ENCODE measurements at places on chromosomes 11 and 22. TPM values are rescaled to one million over a fixed set of nuclear protein-coding genes. Genes with fewer than 3 reads are reported as not detected.
A peak's percentile ranks its signal among the peaks of the same experiment; 100 is the strongest.

DNA sequence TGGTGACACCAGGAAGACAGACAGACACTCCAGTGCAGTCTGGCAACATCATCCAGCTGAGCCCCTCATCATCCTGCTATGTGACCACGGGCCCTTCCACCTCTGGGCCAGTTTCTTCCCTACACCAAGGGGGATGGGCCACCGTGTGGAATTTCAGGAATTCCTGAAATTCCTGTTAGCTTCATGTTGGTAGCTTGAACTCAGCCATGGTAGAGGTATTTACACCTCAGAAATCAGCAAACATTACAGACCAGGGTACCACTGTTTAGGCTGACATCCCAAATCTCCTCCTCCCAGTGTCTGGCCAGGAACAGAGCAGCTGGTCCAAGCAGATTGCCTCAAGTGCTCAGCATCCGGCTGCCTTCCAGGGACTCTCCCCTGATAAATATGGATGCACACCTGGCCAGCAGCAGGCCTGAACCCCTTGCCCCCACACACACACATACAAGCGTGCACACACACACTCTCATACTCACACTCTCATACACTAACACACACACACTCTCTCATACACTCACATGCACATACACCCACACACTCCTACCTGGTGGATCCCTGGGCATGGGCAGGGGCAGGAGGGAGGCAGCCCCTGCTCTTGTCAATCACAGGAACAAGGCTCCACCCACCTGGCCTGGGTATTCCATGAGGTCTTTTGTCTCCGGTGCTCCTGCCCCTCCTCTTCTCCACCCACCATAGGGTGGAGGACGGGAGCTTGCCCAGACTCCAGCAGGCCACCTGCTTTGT lies 85.2 kb downstream of the BUD13 start:
- no peaks in the 10 kb centered on the region for H3K36me3 ChIP-seq
- DNase-seq = no peak
- no peak overlapping the region for H3K4me3 ChIP-seq
- peaks cover 15% of the 10 kb centered on the region for H3K4me1 ChIP-seq

DNA sequence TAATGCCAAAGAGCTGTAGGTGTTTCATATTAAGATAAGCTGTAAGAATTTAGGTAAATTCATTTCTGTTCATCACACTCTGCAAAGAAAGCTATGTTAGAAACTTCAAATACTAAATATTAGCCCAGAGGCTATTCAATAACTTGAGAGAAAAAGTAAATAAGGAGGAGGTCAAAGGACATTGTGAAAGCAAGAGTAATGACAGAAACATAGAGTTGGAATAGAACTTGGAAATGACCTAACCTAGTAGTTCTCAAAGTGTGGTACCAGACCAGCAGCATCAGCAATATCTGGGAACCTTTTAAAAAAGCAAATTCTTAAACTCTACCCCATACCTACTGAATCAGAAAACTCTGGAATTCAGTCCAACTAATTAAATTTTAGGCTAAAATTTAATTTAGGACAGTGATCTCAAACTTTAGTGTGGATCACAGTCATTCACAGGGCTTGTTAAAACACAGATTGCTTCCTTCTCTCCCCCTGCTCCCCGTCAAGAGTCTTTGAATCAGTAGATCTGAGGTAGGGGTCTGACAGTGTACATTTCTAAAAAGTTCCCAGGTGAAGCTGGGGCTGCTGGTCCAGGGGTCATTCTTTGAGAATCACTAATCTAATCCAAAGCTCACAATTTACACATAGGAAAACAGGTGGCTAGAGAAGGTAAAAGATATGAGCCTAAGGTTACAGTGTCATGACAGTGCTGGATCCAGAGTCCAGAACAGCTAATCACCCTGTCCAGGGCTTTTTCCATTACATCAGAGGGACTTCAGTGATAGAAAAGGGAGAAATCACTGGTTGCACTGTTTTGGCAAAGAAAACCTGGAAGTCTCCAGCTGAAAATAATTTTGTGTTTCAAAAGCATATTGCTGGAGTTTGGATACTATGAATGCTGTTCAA lies 241.1 kb downstream of the SOX6 start:
- no peak overlapping the region for H3K4me3 ChIP-seq
- peaks cover 53% of the 10 kb centered on the region for H3K4me1 ChIP-seq
- no peaks in the 10 kb centered on the region for H3K27me3 ChIP-seq
- H3K27ac ChIP-seq = peak overlapping the region; percentile 47

DNA sequence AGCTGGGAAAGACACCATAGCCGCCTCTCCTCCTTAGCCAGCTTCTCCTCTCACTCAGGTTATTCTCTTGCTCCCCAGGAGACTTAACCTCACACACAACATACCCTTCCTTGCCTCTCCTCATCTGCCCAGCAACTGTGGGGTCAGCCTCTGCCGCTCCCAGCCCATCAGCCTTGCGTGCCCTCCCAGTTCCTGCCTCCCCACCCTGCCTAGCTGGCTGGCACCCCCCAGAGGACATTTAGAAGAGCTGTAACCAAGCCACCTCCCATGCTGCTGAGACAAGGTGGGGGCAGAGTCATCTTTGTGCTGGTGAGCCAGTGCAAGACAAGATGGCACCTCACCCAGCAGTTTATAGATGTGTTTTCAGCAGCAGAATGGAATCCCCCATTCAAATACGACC lies 38.2 kb downstream of the TOM1 start:
- peak overlapping the region; percentile 62 for H3K27ac ChIP-seq
- H3K36me3 ChIP-seq = peaks cover 5% of the 10 kb centered on the region
- no peaks in the 10 kb centered on the region for H3K27me3 ChIP-seq

- no peak for DNase-seq
- no peaks in the 10 kb centered on the region for H3K36me3 ChIP-seq
- H3K4me1 ChIP-seq = no peaks in the 10 kb centered on the region
- no peak overlapping the region for H3K4me3 ChIP-seq
Measured at GRCh38 chr22:27084130-27084529, 426.7 kb downstream of the MIAT start.

The P2RX3 gene
- not detected for total RNA-seq
